HCT116 (cell line): ENCODE measurements at places on chromosomes 2 and 18. TPM values are rescaled to one million over a fixed set of nuclear protein-coding genes. Genes with fewer than 3 reads are reported as not detected.

DNA sequence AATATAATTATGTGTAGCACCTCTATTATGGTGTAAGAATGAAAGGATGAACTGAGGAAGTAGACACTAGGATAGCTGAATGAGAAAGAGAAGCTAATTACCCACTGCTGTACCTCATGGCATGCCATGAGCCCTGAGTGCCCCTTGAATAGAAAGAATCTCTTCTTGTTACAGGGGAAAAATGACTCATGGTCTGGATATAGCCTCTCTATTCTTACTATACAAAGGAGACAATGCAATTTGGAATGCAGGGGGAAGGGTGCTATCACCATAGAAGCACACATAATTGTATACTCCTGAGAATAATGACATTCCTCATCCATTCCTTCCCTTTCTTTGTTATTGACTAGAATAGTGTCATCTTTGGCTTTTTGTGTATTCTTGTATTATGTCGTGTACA, 385.2 kb downstream of the CDH7 start:
- DNase-seq = no peak

Gene ADGRF3
- total RNA-seq = not detected

Gene NR4A2
- total RNA-seq = 17.9 TPM

GRCh38 chr2:51511002-51511401, 479.1 kb upstream of the NRXN1 start:
- DNase-seq = no peak

Gene CEBPZ
- 47.8 TPM for total RNA-seq

Gene PARD3B
- total RNA-seq = 2.0 TPM

- DNase-seq = no peak
Measured at GRCh38 chr2:16373341-16373740, 292.3 kb downstream of the CYRIA start.

Gene SUMO1
- 130 TPM for total RNA-seq

- no peak for DNase-seq
Measured at GRCh38 chr2:217045700-217046475, 186.0 kb upstream of the TNP1 start.

GRCh38 chr18:48813833-48814489, 136.8 kb downstream of the SMAD7 start:
- no peak for DNase-seq

DNA sequence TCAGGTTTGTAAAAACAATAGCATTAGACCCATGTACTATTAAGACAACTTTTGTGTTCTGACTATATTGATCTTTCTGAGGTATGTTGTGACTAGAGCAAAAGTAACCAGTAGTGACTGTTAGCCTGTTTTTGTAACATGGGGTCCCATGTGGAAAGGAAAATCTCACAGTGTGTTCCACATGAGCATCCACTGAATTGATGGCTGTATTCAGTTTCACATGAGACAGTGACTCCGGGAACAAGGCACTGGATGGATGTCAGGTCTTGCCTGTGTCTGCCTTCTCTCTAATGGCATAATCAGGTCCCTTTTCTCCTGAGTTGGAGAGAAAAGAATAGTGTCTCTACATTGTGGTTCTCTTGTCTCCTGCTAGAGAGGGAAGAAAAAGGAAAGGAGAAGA, 27.5 kb downstream of the TMEM178A start:
- DNase-seq = no peak

DNA sequence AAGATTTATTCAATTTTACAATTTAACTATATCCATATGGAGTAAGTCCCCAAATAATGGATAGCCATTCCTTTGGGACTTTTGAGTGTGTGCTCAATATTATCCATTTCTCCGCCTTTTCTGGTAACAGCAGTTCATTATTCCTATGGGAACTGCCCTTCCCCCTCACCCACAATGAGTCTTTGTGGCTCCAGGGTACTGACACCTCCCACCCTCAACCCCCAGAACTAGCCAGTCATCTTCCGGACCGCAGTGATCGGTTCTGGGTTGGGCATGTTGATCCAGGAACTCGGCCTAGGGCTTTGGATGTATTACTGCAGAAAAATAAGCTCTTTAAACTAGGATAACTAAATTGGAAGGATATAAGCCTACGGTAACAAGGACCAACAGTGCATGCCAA, 45.4 kb upstream of the CCDC150 start:
- no peak for DNase-seq
